Activated CD8-positive, alpha-beta T cell treated with anti-CD3 and anti-CD28 coated beads, Interleukin-2, amount 10 ng/mL, durations not matched to agents 7 days and 5 days (primary cell): ENCODE measurements at places on chromosomes 3 and 15.

GRCh38 chr3:124627501-124627908, 102.7 kb upstream of the UMPS start:
- H3K27me3 ChIP-seq, result peaks cover 31% of the 10 kb centered on the region
- H3K27ac ChIP-seq, result no peak overlapping the region
- peaks cover 12% of the 10 kb centered on the region for H3K4me1 ChIP-seq
- no peak overlapping the region for H3K4me3 ChIP-seq
- DNase-seq, result no peak

GRCh38 chr3:54014067-54014466, 108.3 kb upstream of the CACNA2D3 start:
- H3K27ac ChIP-seq, result no peak overlapping the region
- H3K4me1 ChIP-seq, result no peaks in the 10 kb centered on the region
- no peaks in the 10 kb centered on the region for H3K27me3 ChIP-seq

DNA sequence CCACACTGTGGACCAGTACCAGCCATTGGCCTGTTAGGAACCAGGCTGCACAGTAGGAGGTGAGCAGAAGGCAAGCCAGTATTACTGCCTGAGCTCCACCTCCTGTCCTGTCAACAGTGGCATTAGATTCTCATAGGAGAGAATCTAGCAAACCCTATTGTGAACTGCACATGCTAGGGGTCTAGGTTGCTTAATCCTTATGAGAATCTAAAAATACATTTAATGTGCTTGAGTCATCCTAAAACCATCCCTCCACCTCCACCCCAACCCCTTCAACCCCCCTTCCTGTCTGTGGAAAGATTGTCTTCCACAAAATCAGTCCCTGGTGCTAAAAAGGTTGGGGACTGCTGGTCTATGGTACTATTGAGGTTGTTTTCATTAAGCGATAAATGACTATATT, 49.3 kb upstream of the KCNAB1 start:
- H3K36me3 ChIP-seq, result no peaks in the 10 kb centered on the region
- no peak for DNase-seq
- H3K4me3 ChIP-seq, result no peak overlapping the region
- H3K27me3 ChIP-seq, result peaks cover 13% of the 10 kb centered on the region
- no peaks in the 10 kb centered on the region for H3K4me1 ChIP-seq
- H3K27ac ChIP-seq, result no peak overlapping the region

DNA sequence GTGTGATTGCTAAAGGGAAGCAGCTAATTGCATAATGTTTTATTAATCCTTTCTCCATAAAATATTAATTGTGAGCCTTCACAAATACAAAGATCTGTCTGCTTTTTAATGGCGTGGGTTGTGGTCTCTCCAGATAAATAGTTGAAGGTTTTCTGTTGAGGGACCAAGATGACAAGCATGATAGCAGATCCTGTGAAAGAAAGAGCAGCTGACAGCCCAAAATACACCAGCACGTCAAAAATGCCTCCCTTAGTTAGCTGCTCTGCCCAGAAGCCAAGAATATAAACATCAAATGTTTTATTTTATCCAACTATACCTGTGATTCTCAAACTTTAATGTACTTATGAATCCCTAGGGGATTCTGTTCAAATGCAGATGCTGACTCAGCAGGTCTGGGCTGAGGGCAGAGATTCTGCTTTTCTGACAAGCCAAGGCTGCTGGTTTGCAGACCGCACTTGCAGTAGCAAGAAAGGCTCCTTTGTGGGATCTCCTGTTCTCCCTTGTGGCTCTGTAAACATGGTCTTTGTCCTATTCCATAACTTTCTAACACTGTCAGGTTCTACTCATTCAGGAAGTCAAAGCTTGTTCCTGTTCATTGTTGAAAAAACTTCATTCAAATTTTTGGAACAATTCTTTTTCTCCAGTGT, 119.1 kb upstream of the SLC25A36 start:
- no peaks in the 10 kb centered on the region for H3K36me3 ChIP-seq
- H3K4me1 ChIP-seq, result no peaks in the 10 kb centered on the region
- no peak for DNase-seq
- no peaks in the 10 kb centered on the region for H3K27me3 ChIP-seq

DNA sequence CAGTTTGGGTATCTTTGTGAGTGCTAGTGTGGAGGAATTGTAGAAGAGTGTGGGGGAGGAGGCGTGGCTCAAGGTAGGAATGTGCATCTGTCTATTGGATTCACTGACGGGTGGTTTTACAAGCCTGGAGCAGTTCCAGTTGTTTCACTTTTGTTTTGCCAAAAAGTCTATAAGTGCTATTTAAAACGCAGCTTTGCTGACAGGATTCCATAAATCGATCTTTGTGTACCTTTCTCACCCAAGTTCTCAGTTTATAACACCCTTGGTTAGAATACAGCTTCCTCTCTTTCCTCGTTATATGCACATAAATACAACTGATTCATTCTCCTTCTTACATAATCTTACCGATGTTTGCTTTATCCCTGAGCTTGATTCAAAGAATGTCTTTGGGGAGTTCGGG, 123.2 kb upstream of the UBE2E2 start:
- H3K4me1 ChIP-seq, result no peaks in the 10 kb centered on the region
- no peaks in the 10 kb centered on the region for H3K27me3 ChIP-seq
- H3K27ac ChIP-seq, result no peak overlapping the region

- no peak for DNase-seq
- H3K36me3 ChIP-seq, result peaks cover 31% of the 10 kb centered on the region
- H3K4me1 ChIP-seq, result peaks cover 4% of the 10 kb centered on the region
- no peaks in the 10 kb centered on the region for H3K27me3 ChIP-seq
- H3K27ac ChIP-seq, result no peak overlapping the region
These were observed 42.6 kb downstream of the ZNF148 start for GRCh38 chr3:125332504-125332903.

DNA sequence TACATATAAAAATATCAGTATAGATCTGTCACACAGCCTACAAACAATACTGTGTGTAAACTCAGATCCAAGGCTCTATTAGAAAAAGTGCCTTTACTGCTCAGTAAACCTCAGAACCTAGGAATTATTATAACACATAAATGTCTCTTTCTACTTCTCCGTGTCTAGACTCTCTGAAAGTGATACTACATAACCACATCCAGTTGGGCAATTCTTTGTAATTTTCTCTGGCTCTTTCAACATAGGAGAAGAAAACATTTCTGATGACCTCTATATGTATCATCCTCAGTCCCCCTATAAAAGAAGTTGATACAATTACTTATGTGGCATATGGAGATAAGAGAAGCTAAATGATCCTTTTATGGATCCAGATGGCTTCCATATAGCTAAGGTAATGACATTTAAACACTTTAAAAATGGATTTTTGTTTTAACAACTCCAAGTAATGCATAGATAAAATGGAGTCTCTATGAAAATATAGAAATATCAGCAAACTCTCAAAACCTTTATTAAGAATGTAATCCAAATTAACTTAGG, 104.5 kb downstream of the LSAMP start:
- H3K4me3 ChIP-seq, result no peak overlapping the region
- H3K27me3 ChIP-seq, result no peaks in the 10 kb centered on the region
- H3K36me3 ChIP-seq, result no peaks in the 10 kb centered on the region
- H3K4me1 ChIP-seq, result no peaks in the 10 kb centered on the region

DNA sequence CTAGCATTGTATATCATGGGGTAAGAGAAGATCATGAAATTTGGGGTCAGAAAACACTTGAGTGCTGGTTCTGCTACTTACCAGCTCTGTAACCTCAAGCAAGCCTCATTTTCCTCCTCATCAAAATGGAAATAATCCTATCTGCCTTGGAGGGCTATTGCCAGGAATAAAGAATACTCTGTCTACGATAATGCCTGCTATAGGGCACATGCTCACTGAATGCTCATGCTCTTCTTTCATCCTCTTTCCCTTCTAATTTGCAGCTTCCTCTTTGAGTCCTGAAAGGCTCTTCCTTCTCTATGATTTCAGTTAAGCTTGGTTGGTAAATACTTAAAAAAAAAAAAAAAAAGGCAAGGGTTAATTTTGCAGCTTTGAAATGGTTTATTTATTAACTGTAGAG, 12.8 kb downstream of the RTP1 start:
- peaks cover 20% of the 10 kb centered on the region for H3K27me3 ChIP-seq
- no peak overlapping the region for H3K4me3 ChIP-seq
- H3K4me1 ChIP-seq, result no peaks in the 10 kb centered on the region

GRCh38 chr3:23405081-23405480, 202.0 kb downstream of the UBE2E2 start:
- H3K27ac ChIP-seq, result no peak overlapping the region
- H3K4me3 ChIP-seq, result no peak overlapping the region
- H3K27me3 ChIP-seq, result peaks cover 22% of the 10 kb centered on the region
- peaks cover 18% of the 10 kb centered on the region for H3K4me1 ChIP-seq
- DNase-seq, result no peak

- H3K27ac ChIP-seq, result peak overlapping the region; percentile 97
- peak overlapping the region; percentile 69 for H3K4me3 ChIP-seq
- H3K4me1 ChIP-seq, result peaks cover 95% of the 10 kb centered on the region
- peak; percentile 73 for DNase-seq
These were observed 63.9 kb downstream of the IQSEC1 start for GRCh38 chr3:13009132-13009945.

DNA sequence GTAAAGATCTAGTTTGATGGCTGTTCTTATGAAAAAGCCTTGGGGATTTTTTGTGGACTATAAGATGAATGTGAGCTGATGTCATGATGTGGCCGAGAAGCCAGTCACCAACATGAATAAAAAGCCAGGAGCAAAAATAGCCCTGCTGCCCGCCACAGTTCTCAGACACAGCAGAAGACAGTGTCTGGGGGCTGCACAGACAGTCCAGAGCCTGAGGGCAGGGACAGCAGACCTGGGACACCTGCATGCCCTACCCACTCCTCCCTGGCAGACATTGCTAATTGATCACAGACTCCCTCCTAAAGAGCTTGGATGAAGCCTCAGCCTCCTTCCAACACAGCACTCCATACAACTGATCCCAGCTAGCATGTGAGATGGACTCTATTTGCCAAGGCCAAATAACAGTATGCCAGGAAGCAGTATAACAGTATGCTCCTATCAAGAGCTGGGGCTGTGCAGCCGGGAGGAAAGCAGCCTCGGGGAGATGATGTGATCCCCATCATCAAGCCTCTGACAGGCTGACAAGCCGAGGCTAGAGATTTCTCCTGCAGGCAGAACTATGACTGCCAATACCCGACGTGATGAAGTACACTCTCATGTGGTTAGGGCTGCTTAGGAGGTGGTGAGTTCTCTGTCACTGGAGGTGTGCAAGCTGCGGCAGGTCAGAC, 105.4 kb upstream of the RPL32 start:
- peaks cover 40% of the 10 kb centered on the region for H3K4me1 ChIP-seq
- H3K27ac ChIP-seq, result no peak overlapping the region
- no peak for DNase-seq
- peaks cover 12% of the 10 kb centered on the region for H3K36me3 ChIP-seq
- H3K27me3 ChIP-seq, result no peaks in the 10 kb centered on the region

DNA sequence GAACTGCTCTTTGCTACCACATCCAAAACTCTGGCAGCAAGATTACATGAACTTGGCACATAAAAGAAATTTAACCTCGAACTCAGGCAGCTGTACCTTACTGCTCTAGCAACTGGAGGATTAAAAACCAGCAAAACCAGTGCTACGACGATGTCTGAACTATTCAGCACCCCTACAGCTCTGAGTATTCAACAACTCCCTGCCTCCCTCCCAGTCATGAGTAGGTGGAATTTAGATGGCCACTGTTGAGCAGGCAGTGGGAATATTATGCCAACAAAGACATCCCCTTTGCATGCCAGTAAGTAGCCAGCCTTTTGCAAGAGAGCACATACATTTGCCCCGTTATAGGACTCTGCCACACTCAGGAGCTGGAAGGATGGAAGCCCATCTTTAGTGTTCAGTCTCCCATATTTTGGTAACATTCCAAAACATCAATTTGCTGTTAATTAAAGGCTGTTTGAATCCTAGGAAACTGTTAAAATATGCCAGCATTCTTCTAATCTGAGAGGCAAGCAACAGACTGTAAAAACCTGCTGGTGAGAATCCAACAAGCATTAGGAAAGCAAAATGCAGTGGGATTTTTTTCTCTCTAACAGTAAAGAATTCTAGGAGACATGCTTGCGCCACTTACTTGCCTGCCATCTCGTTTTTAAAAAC, 85.4 kb downstream of the ZNF385D start:
- H3K27ac ChIP-seq, result no peak overlapping the region
- no peaks in the 10 kb centered on the region for H3K36me3 ChIP-seq
- no peak overlapping the region for H3K4me3 ChIP-seq

DNA sequence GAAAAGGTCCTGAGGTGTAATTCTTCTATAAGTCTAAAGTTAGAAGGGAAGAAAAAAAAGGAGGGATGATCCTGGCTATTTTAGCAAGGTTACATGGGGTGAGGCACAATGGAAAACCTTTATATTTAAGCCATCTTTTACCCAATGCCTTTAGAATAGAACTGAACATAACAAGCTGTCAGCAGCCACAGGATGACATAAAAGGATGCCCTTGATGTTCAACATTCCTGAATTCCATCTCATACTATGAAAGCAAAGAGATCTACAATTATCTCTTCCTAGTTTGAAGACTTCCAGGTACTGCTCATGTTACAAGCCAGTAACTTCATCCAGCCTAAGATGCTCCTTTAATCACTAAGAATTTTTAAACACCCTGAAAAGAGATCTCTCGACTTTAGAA, 26.9 kb downstream of the NEK10 start:
- H3K27ac ChIP-seq, result no peak overlapping the region
- H3K36me3 ChIP-seq, result no peaks in the 10 kb centered on the region
- peaks cover 2% of the 10 kb centered on the region for H3K27me3 ChIP-seq
- no peak overlapping the region for H3K4me3 ChIP-seq

- no peak for DNase-seq
- H3K36me3 ChIP-seq, result no peaks in the 10 kb centered on the region
- no peak overlapping the region for H3K4me3 ChIP-seq
- H3K27ac ChIP-seq, result no peak overlapping the region
- H3K4me1 ChIP-seq, result peaks cover 7% of the 10 kb centered on the region
- H3K27me3 ChIP-seq, result peaks cover 9% of the 10 kb centered on the region
These were observed 100.3 kb downstream of the FSIP1 start for GRCh38 chr15:39682366-39682765.
